ENCODE measurements at places on chromosomes 12 and 14.

DNA sequence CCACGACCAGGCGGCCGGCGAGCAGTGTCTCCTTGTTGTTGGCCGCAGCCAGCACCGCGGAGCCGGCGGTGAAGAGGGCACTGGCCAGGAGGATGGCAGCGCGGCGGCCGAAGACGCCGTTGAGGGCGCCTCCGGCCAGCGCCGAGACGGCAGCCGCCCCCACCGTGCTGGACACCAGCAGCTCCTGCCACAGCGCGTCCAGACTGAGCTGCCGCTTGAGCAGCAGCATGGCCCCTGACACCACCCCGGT is 691 bp downstream of the SLC2A13 start:
- no peak for DNase-seq

GRCh38 chr12:126781593-126781992 is 1485.4 kb upstream of the TMEM132C start:
- DNase-seq: no peak

DNA sequence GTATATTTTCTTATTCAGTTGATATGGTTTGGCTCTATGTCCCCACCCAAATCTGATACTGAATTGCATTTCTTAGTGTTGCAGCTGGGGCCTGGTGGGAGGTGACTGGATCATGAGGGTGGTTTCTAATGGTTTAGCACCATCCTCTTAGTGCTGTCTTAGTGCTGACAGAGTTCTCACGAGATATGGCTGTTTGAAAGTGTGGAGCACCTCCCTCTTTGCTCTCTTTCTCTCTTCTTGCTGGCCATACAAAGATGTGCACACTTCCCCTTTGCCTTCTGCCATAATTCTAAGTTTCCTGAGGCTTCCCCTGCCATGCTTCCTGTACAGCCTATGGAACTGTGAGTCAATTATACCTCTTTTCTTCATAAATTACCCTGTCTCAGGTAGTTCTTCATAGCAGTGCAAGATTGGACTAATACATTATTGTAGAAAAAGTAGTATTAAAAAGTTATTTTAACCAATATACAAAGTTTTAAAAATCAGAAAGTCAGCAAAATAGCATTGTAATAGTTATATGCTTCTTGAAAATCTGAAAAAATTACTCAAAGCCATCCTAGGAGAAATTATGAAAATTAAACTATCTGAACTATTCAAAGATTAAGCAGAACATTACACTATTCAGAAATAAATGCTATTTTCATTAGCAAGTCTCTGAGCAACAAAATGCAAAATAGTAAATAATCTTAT is 84.1 kb downstream of the PPP1R12A start:
- no peak for DNase-seq

DNA sequence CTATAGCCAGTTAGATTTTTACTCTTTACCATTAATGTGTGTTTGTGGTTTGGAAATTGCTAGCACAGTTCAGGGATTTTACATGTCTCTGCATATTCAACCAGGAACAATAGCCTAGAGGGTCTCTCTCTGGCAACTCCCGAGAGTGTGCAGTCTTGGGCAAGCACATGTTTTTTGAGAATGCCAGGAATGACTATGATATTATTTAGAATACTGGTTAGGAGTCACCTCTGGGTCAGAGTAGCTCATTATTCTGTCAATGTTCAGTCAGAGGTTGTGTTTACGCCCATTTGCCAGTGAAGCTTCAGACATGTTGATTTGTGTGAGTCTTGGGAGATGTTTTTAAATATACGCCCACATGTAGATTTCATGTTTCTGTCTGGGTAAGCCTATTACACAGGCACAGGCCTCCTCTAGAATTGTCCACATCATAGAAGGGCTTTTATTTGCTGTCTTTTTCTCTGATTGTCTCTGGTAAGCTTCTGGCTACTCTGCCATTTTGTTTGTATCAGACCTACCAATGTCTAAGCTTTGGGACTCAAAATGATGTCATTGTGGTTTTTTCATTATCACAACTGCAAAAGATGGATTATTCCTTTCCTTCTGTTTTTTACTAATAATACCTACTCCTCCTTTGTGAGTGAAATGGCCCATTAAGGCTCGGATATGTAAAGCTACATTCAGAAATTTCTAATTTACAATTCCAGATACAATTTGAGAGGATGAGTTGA is 203.1 kb upstream of the PPFIA2 start:
- no peak for DNase-seq

GRCh38 chr14:70858641-70859040 is 48.6 kb upstream of the PCNX1 start:
- DNase-seq: no peak

Data from activated gamma-delta T cell treated with Interleukin-2 at 50 U/mL for 16 hours (primary cell).